ENCODE measurements at places on chromosomes 1 and 21.

GRCh38 chr1:160789702-160790611 is 6.0 kb upstream of the LY9 start:
- no peak for DNase-seq

- no peak for DNase-seq
These were observed 33.5 kb upstream of the MACF1 start for GRCh38 chr1:39170731-39171667.

- DNase-seq: peak; percentile 87
These were observed 12.0 kb downstream of the MAB21L3 start for GRCh38 chr1:116122955-116123757.

- DNase-seq: no peak
These were observed 17.1 kb upstream of the IVNS1ABP start for GRCh38 chr1:185334182-185334581.

- DNase-seq: peak; percentile 77
These were observed 76.3 kb downstream of the NPHP4 start for GRCh38 chr1:5915587-5916571.

- peak; percentile 84 for DNase-seq
These were observed 53.6 kb downstream of the PEX14 start for GRCh38 chr1:10528066-10529014.

- no peak for DNase-seq
These were observed 2.6 kb downstream of the GPR161 start for GRCh38 chr1:168134132-168134531.

All from AG08396 (cell line).